ENCODE measurements at places on chromosomes 3 and 15. TPM values are rescaled to one million over a fixed set of nuclear protein-coding genes. Genes with fewer than 3 reads are reported as not detected.
A peak's percentile ranks its signal among the peaks of the same experiment; 100 is the strongest.

CCR3 gene
- not detected for total RNA-seq

PATL2 gene
- 8.8 TPM for total RNA-seq

RAB6B gene
- not detected for total RNA-seq

NOX5 gene
- not detected for total RNA-seq

FBXW12 gene
- 0.37 TPM for total RNA-seq

TTLL13 gene
- 0.77 TPM for total RNA-seq

DNA sequence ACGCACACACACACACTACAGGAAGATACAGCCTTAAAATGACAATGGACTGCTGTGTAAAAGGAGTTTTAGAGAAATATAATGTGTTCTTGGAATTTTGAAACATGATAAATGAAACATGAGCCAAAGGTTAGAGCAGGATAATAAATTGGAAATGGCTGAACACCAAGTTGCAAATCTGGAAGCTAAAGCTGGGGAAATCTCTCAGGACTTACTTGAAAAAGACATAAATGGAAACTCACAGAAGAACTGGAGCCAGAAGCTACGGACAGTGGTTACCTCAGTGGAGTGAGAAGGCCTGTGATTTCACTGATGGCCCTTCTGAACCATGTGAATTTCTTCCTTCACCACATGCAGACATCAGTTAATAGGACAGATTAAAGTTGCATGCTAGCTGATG, 37.3 kb upstream of the ATP10A start:
- DNase-seq: no peak

DNA sequence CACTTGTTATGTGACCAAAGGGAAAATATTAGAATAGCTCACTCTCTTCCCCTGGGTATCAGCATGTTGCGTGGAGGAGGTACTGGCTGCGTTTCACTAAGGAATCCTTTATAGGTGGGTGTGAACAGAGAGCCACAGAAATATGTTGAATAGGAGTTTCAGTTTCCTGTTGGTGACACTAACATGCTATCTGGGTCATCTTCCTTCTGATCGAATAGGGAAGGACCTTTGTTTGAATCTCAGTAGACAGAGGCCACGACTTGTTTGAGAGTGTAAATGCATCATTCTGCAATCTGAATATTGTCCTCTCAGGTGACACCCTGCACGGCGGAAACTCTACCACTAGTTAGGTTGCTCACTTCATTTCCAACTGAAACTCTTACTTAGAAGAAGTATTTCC, 157.9 kb upstream of the SLC2A2 start:
- DNase-seq: no peak

GRCh38 chr3:184678317-184679055, 33.4 kb downstream of the MAGEF1 start:
- DNase-seq: no peak

- no peak for DNase-seq
These were observed 166.4 kb upstream of the PROK2 start for GRCh38 chr3:71951361-71951760.

DNA sequence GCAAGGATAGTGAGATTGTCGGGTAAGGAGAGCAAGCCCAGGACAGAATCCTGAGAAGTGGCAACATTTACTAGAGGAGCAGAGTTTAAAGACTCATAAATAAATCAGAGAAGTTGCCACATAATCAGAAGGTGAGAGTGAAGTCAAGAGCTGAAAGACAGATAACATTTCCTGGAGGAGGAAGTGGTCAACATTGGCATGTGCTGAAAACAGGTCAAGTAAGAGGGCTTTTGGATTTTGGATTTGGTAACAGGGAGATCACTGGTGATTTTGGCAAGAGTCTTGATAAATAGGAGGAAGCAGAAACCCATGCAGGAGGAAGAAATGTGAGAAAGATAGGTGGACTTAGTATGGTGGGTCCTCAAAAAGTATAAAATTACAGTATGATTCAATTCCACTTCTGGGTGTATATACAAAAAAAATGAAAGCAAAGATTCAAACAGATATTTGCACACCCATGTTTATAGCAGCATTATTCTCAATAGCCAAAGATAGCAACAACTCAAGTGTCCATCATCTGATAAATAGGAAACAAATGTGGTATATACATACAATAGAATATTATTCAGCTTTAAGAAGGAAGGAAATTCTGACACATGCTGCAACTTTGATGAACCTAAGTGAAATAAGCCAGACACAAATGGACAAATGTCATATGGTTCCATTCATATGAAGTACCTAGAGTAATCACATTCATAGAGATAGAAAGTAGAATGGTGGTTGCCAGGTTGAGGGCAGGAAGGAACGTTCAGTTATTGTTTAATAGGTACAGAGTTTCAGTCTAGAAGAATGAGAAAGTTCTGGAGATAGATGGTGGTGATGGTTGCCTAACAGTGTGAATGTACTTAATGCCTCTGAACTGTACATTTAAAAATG, 27.3 kb upstream of the MBNL1 start:
- DNase-seq: no peak

DNA sequence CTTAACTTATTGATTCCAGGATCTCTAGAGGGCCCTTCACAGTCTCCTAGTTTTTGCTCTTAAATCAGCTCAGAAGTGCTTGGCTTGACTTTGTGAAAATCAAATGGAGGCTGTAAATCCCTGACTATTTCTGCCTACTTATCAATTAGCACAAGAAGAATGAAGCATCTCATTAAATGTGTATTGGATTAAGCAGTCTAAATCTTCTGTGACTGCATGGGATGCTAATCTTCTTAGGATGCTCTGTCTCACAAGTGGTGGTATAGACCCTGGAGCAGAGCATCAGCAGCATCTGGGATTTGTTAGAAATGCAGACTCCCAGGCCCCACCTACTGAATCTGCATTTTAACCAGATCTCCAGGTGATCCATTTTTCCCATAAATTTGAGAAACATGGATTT, 488.7 kb downstream of the AGBL1 start:
- no peak for DNase-seq

- DNase-seq: no peak
These were observed 119.2 kb upstream of the ZBED2 start for GRCh38 chr3:111714305-111714704.

DNA sequence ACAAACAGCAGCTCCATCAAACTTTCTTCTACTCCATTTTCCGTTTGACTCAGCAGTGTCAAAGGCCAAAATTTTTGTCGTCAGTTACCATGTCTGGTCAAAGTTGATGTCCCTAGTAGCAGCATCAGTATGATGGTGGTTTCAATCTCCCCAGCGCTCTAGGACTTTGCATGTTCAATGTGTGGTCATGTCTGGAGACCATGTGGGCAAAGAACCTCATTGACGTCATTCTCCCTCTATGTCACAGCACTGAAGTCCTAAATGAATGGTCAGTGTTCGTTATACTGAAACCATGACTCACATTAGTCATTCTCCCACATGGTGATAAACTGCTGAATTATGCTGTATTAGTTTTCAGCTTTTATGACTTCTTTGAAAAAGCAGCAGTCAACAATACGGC, 23.2 kb downstream of the SHC4 start:
- no peak for DNase-seq

- DNase-seq: no peak
These were observed 79.5 kb downstream of the ZNF280D start for GRCh38 chr15:56653787-56654186.

GRCh38 chr3:9681723-9682081, 21.9 kb upstream of the CPNE9 start:
- DNase-seq: no peak

DNA sequence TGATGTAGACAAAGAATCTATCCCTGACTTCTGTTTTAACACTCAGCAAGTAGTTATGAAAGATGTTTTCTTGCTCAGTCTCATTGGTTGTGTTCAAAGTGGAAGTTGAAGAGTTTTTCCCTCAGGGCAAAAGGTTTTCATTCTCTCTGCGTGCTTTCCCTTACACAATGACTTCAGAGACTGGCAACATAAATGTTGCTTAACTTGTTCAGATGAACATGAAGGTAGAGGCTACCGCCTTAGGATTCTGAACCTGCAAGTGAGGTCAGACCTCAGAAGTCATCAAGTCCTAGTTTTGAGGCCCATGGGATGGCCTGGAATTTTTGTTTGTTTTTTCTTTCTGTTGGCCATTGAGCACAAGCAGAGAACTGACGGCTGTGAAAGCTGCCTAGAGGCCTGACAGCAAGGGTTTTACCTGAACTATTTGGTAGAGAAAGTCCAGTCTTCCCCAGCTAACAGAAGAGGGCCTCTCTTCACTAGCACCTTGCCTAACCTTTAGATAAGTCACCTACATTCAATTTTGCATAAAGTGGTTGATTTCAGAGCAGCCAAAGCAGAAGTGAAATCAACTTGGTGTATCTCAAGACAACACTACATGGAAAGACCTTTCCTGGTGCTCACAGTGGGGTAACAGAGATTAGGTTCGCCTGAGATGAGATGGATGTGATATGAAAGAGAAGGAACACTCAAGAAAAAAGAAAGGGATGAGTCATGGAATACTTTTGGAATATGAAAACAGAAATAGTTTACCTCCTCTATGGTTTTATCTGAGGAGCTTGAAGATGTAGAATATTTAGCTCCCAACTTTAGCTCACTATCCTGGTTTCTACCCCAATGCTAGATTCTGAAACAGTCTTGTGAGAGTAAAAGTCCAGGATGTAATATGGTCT, 53.6 kb upstream of the AP4E1 start:
- peak; percentile 65 for DNase-seq

GRCh38 chr3:46974421-46975171, 1.9 kb downstream of the CCDC12 start:
- peak; percentile 69 for DNase-seq

GRCh38 chr15:61186905-61187741, 42.0 kb downstream of the RORA start:
- no peak for DNase-seq
